ENCODE measurements at places on chromosomes 5 and 9.
A peak's percentile ranks its signal among the peaks of the same experiment; 100 is the strongest.

DNA sequence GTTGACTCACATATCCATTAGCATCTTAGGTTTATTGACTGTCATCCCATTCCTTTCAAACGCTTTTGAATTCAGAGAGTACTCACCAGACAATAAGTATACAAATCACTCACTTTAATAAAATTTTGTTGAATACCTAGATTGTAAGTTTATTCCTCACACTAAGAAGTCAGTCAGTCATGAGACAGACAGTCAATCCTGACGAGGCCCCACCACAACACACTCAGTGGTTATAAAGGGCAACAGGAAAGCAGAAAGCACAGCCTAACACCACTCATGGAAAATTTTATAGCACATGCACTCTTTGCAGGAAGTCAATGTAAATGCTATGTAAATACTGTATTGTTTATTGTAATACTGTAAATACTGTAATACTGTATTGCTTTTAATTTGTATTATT is 176.3 kb upstream of the PTGER4 start:
- DNase-seq: no peak

DNA sequence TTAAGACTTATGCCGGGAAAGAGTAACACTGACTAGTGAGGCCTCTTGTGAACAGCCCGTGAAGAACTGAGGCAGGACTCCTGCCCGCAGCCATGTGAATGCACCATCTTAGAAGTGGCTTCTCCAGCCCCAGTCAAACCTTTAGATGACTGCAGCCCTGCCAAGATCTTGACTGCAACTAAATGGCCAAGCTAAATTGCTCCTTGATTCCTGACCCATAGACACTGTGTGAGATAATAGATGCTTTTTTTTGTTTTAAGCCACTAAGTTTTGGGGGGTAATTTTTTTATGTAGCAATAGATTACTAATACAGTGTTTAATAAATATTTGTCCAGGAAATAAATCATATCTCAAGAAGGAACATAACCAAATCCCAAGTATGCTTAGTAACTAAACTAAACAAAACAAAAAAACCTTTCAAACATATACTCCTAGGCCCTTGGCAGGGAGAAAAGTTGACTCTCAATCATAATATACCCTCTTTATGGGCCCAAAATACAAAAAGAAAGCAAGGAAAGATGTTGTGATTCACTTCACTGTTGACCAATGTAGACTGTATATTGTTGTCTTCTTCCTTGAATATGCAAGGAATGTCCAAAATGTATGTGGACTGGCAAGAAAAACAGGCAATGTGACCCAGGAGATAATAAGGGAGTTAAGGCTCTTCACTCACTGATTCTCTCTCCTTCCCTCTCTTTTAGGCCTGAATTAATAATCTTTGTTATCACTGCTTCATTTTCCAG is 79.7 kb upstream of the ZNF366 start:
- no peak for DNase-seq

GRCh38 chr5:53109443-53110127 is at the start of gene MOCS2:
Gene MOCS2, minus strand, starts transcription at chr5:53109757. Its CDS starts 2,583 bp downstream, at chr5:53107174.
- peak; percentile 79 for DNase-seq

DNA sequence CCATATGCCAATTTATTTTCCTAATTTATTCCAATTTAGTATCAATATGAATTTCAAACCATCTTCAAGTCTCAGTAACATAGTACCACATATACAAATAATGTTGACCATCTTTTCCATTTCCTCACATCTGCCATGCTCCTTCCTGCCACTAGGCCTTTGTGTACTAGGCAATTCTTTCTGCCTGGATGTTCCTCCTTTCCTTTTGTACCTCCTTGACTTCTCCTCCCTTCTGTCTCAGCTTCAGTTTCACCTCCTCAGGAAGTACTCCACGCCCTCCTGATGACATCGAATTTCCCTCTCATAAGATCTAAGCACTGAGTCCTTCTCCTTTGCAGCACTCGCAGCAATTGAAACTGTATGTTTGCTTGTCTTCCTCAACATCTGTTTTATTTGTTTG is 53.9 kb downstream of the MEF2C start:
- no peak for DNase-seq

- DNase-seq: no peak
These were observed 64.5 kb downstream of the EPB41L4B start for GRCh38 chr9:109256336-109256735.

GRCh38 chr9:122140368-122141193 is 19.0 kb downstream of the NDUFA8 start:
- DNase-seq: no peak

- DNase-seq: no peak
These were observed 23.0 kb downstream of the FNIP1 start for GRCh38 chr5:131773805-131774204.

DNA sequence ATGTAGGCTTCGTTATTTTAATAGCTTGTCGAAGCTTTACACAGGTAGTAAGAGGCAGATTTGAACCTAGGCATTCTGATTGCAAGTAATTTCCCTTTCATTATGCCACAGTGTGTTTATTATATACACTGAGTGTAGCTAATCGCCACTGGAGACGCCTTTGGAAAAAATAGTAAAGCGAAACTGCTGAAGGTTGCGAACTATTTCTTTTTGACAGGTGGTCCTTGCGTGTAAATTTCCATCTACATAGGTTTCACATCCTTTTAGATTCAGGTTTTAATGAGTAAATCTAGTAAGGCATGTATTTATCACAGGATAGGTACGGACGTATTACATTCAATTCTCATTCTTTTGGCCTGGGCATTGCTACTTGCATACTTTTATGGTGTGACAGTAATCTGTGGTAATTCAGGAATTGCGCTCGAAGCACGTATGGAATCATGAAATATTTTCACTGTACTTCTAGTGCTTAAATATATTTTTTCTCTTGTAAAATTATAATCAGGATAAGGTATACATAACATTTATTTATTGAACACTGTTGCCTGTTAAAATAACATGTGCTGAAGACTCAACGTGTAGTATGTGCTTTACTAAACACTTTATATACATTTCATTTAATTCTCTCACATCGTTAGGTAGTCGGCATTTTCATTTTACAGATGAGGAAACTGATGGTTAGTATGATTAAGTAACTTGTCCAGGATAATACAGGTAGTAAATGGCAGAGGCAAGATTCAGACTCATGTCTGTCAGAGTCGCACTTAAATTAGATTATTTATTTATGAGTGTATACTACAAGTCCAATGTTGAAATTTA is 1.8 kb downstream of the MARCHF6 start:
- no peak for DNase-seq

DNA sequence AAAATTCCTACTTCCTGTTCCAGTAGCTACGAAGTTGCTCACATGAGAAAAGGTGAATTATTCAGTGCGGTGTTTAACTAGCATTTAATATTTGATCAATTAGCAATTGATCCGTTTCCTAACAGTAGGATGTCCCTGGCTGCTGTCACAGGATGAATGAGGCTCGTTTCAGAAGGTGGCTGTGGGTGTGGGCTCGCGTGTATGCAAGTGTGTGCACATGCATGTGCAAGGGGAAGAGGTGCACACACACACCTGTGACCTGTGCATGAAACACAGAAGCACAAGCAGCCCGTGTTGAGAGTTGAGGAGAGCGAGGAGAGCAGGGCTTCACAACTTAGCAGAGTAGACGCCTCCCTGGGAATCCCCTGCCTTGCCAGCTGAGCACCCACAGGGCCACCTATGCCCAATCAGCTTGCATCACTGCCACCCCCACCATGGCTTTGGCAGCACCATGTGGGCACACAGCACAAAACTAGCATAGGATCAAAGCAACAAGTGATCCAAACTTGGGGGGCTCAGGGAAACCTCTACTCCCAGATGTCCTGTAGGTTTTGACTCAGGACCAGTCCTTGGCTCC is 107.2 kb downstream of the C5orf15 start:
- no peak for DNase-seq

DNA sequence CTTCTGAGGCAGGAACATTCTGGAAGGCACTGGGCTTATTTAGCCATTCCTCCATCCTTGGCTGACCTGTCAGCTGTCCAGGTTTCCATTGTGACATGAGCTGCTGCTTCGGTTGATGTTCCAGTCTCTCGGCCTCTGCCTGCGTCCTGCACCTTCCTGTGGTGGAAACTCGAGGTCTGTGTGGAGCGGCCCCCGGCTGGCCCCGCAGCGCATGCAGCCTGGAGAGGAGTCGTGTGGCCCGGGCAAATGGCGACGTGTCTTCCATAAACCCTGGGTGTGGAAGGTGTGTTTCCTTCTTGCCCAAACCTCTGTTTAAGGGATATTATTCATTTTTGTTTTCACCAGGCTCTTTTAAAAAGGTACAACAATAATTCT is 36.5 kb upstream of the SLC9A3 start:
- no peak for DNase-seq

- no peak for DNase-seq
These were observed 49.0 kb upstream of the GGTA1 start for GRCh38 chr9:121548666-121549065.

DNA sequence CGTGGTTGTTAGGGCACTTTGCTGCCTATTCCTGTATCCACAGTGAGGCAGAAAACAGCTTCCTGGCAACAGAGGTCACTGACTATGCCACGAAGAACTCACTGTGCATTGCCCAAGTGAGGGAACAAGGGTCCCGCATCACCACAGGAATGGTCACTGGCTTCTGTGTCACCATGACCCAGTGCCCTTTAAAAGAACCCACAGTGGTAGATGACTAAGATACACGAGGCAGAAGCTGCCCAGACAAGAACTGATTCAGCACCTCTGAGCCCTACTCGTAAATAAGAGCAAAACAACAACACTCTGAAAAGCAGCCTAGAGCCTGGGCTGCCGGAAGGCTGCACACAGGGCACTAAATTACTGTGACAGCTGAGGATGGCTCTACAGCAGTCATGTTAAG is 236.6 kb upstream of the RASEF start:
- no peak for DNase-seq

- no peak for DNase-seq
These were observed 17.1 kb downstream of the BRD3 start for GRCh38 chr9:134050726-134051125.

DNA sequence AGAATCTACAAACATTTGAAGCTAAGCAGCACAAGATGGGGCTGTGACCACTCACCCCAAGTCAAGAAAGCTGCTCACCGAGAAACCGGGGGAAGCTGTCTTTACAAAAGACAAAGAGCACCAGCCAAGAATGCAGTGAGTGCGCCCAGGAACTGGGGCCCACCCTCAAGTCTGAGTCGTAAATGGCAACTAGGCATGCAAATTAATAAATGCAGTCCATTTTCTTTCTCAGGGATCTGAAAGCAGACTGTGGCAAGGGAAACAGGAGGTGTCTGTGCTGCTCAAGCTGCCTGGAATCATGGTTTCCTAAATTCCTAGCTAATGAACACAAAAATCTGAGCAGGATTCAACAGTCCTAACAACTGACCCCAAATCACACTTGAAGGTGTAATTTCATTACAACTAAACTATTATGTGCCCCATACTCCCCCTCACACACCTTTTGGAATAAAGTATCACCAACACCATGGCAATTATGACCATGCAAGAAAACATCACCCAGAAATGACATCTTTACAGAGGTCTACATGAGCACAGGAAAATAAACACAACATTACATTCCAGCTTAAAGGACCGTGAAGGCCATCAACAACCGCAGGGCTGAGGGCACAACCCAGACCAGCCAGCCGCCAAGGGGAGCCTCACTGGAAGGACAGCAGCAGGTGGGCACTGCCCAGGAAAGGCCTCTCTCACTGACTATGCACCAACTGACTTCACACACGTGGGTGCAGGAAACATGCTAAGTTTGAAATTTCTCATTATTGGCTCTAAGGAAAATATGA is 17.6 kb downstream of the NSUN2 start:
- no peak for DNase-seq

DNA sequence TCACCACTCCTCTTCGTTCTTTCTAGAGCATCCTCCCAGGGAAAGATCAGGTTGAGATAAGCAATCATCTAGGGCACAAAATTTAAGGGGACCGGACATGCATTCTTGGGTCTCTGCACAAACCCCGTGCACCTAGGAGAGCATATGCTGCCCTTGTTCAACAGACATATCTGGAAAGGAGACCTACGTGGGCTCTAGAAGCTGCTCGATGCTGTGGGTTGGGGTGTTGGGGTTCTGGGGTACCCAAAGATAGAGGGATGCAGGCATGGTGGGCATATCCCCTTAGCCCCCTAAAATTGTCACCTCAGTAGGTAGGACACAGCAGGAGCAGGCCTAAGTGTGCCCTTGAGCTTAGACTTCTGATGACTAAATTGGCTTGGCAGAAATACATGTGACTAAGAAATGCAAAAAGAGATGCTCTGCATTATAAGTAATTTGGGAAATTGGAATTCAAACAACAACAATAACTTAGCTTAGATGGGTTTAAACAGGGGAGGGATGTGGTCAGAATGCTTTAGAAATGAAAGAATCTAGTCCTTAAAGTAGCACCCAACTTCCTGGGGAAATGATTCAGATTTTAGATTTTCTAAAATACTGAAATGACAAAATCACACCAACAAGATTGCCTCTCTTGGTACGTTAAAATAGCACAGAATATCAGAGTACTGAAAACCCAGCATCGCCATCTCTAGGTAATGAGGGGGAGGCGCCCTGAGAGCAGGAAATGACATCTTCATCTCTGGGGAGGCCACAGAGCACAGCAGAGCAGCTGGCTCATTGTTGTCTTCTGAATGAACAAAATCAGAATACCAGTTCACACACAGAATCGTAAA is 172.3 kb downstream of the GNA14 start:
- DNase-seq: no peak

- DNase-seq: no peak
These were observed 142.5 kb downstream of the FSTL4 start for GRCh38 chr5:133469846-133470245.

DNA sequence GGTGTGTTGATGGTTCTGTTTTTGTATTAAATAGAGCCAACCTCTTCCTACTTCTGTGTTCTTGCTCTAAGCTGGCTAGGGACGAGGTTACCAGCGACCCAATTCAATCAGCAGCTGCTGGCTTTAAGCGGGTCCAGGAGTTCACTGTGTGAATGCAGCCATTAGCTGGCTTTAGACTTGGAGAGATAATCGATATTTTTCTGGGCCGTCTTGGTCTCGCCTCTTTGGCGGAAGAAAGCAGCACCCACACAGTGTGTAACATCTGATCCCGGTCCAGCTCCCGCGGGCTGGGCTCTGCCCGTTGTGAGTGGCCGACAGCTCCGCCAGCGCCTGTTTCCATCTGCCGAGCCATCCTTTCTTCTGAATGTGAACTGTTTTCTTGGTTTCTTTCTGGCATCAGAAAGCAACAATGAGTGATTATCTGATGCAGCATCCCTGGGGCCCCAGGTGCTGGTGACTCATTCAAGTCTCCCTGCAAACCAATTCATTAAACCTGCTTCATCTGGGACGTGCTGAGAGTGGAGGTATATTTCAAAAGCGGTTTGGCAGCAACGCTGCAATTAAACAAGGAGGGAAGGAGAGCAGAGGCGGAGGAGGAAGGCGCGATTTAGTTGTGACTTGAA is 90.8 kb upstream of the IRX4 start:
- DNase-seq: no peak

DNA sequence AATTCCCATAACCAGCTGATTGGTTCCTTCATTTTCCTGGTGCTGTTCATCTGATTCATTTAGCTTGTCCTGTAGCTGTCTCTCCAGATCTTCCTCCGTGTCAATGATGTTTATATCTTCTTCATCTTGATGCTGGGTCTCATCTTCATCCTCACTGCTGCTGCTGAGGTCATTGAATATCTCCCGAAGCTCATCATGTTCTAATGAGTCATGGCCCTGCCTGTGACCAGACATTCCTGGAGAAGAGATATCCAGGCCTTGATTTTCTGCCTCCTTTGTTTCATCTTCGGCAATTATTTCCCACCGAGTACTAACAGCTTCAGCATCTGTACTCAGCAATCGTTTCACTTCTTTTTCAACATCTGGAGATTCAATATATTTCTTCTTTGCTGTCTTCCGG is 1.4 kb downstream of the TAF7 start:
- DNase-seq: no peak
